ENCODE measurements at places on chromosomes 12 and 14.
A peak's percentile ranks its signal among the peaks of the same experiment; 100 is the strongest.

DNA sequence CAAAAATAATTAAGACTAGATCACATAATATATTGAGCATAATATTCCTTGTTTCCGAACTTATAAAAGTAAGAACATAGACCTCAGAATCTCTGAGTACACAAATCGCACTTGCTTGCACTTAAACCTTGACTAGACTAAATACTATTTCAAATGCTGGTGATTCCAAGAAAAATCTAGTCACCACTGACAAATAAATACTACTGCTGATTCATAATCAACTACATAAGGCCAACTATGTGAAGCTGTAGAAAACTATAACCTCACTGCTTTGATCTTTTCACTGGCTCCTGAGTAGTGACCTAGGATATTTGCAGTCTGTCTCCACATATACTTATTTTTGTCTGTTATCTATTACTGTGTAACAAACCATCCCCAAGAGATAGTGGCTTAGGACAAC, 245.4 kb downstream of the DIO2 start:
- H3K36me3 ChIP-seq, result no peaks in the 10 kb centered on the region
- H3K27me3 ChIP-seq, result no peaks in the 10 kb centered on the region
- no peak overlapping the region for H3K27ac ChIP-seq
- no peaks in the 10 kb centered on the region for H3K4me1 ChIP-seq

GRCh38 chr14:50542941-50543418, 10.6 kb upstream of the MAP4K5 start:
- peaks cover 9% of the 10 kb centered on the region for H3K4me1 ChIP-seq
- no peak for DNase-seq
- H3K36me3 ChIP-seq, result no peaks in the 10 kb centered on the region
- H3K27me3 ChIP-seq, result no peaks in the 10 kb centered on the region

GRCh38 chr14:87508333-87508732, 484.6 kb downstream of the GALC start:
- H3K4me1 ChIP-seq, result peaks cover 3% of the 10 kb centered on the region
- DNase-seq, result no peak
- no peaks in the 10 kb centered on the region for H3K27me3 ChIP-seq

- no peaks in the 10 kb centered on the region for H3K36me3 ChIP-seq
- H3K27me3 ChIP-seq, result no peaks in the 10 kb centered on the region
- no peak overlapping the region for H3K27ac ChIP-seq
- no peak overlapping the region for H3K4me3 ChIP-seq
Measured at GRCh38 chr12:123006977-123007376, 26.5 kb downstream of the ARL6IP4 start.

DNA sequence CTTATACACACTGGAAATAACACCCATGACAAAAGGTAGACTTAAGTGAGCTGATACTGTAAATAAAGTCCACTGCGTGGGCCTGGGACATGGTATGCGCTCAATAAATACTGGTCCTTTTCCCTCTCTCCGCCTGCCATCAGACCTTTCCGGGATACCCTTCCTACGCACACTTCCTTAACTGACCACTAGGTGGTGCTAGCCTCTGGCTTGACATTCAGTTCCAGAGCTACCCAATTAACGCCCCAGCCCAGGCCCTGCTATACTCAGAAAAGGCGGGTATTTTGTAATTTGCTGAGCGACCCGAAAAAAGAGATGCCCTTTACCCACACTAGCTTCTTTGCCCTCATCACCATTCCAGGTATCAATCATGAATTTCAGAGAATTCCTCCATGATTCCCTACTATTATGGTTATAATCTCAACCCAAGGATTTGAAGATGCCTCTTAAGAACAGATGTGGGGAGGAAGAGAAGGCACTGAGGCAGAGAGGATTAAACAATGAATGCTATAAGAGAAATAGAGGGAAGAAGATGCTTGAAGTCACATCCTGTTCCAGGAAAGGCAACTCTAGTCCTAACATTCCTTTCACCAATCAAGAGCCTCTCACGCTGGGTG, 3.9 kb upstream of the LRP1 start:
- peak; percentile 80 for DNase-seq
- peak overlapping the region; percentile 2 for H3K4me3 ChIP-seq
- no peaks in the 10 kb centered on the region for H3K36me3 ChIP-seq
- H3K27ac ChIP-seq, result peak overlapping the region; percentile 5
- H3K4me1 ChIP-seq, result peaks cover 17% of the 10 kb centered on the region

DNA sequence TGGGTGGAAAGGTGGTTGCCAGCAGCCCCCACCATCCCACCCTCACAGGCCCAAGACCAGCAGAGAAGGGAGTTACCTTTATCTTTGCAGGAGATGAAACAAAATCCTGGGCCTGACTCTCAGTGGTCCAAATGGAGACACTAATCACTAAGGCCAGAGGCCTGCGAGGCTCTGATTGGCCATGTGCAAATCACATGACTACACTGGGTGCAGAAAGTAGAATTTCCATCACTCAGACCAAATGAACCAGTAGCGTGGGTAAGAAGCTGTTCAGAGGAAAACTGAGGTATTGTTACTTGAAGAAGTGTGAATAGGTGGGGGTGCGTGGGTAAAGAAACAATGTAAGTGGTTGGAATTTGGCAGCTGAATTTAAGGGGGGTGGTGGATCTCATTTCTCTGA, 20.2 kb upstream of the PPP1CC start:
- H3K36me3 ChIP-seq, result no peaks in the 10 kb centered on the region
- no peak overlapping the region for H3K27ac ChIP-seq
- peaks cover 7% of the 10 kb centered on the region for H3K27me3 ChIP-seq
- no peak overlapping the region for H3K4me3 ChIP-seq

DNA sequence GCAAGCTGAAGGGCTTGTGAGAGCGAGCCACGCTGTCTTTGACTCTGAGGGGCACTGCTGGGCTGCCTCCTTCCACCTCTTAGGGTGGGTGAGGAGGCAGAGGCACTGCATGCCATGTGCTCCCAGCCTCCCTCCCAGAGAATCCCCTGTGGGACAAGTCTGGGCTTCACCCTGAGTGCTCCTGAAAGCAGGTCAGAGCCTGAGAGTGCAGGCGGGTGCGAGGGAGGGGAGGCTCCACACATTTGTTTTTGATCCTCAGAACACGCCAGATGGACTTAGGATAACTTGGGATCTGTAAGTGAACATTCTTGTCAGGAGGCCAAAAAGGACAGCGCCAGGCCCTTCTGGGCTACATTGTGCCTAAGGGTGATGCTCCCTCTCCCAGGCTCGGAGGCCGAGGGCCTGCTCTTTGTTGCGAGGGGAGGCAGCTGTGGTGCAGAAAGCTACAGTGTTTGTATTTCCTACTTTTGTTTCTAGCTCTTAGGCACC, 155.4 kb downstream of the TMX1 start:
- H3K27me3 ChIP-seq, result no peaks in the 10 kb centered on the region
- H3K4me1 ChIP-seq, result peaks cover 55% of the 10 kb centered on the region
- no peak for DNase-seq
- H3K27ac ChIP-seq, result peak overlapping the region; percentile 82
- H3K36me3 ChIP-seq, result no peaks in the 10 kb centered on the region

DNA sequence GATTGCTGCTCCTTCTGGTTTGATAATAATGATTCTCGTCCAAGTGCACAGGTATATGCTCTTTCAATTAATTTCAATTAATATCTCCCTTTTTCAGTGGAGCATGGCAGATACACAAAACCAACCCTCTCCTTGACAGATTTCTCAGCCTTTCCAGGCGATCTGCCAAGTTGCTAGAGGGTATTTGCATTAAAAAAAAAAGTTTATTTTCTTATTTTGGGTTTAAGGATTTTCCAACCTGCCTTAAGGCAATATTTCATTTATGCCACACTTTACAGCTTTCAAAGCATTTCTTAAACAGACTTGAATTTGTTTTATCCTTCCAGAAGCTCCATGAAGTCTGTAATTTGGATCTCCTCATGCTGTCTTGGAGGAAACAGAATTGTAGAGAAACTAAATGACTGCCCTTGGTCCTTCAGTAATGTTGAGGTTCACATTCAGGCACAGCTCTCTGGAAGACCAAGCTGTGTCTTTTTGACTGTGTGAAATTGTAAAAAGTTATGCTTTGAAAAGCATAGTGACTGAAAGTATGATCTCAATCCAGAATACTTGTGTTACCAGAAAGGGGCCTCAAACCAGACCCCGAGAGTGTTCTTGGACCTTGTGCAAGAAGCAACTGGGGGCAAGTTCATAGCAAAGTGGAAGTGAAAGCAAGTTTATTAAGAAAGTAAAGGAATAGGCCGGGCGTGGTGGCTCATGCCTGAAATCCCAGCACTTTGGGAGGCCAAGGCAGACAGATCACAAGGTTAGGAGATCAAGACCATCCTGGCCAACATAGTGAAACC, 2.3 kb downstream of the DGLUCY start:
- H3K4me3 ChIP-seq, result peak overlapping the region; percentile 74
- peaks cover 48% of the 10 kb centered on the region for H3K4me1 ChIP-seq
- no peak for DNase-seq
- peaks cover 27% of the 10 kb centered on the region for H3K36me3 ChIP-seq
- H3K27me3 ChIP-seq, result no peaks in the 10 kb centered on the region
- peak overlapping the region; percentile 96 for H3K27ac ChIP-seq

GRCh38 chr12:91877022-91877421, 268.6 kb downstream of the BTG1 start:
- no peak for DNase-seq
- H3K27me3 ChIP-seq, result no peaks in the 10 kb centered on the region
- H3K4me3 ChIP-seq, result no peak overlapping the region
- no peaks in the 10 kb centered on the region for H3K4me1 ChIP-seq
- no peaks in the 10 kb centered on the region for H3K36me3 ChIP-seq

- H3K36me3 ChIP-seq, result peaks cover 4% of the 10 kb centered on the region
- no peak overlapping the region for H3K27ac ChIP-seq
- H3K27me3 ChIP-seq, result peaks cover 3% of the 10 kb centered on the region
- no peak for DNase-seq
- no peaks in the 10 kb centered on the region for H3K4me1 ChIP-seq
- no peak overlapping the region for H3K4me3 ChIP-seq
Measured at GRCh38 chr14:23344481-23344880, 8.2 kb downstream of the SLC22A17 start.

- H3K27ac ChIP-seq, result no peak overlapping the region
- no peak for DNase-seq
- H3K36me3 ChIP-seq, result no peaks in the 10 kb centered on the region
- H3K27me3 ChIP-seq, result peaks cover 4% of the 10 kb centered on the region
Measured at GRCh38 chr12:94178882-94179281, 30.5 kb downstream of the PLXNC1 start.

DNA sequence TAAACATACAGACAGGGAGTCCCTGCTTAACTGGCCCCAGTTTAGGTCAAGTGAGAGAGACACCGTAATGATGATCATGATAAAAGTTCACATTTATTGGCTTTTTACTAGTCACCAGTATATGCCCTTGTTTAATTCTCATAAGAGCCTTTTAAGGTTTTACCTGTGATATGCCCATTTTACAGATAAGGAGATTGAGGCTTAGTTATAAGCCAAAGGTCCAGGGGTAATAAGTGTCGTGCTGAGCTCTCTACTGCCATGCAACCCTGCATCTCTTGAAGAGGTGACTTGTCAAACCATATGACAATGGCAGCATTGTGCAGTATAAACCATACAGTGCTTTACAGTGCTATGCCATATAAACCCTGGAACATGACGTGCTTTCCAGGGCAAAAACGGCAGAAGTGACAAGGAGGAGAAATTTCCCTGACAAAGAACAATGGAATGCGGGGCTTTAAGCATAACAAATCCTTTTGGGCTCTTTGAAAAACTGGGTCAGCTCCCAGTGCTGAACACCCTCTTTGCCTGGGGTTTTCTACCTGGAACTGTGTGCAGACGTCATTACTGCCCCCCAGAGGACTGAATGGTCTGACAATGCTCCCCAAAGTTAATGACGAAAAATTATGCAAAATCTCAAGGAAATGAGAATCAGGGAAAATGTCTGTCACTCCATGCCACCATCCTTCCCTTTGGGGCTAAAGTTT, 59.7 kb upstream of the C14orf132 start:
- H3K27ac ChIP-seq, result no peak overlapping the region
- H3K4me1 ChIP-seq, result no peaks in the 10 kb centered on the region
- H3K36me3 ChIP-seq, result no peaks in the 10 kb centered on the region

DNA sequence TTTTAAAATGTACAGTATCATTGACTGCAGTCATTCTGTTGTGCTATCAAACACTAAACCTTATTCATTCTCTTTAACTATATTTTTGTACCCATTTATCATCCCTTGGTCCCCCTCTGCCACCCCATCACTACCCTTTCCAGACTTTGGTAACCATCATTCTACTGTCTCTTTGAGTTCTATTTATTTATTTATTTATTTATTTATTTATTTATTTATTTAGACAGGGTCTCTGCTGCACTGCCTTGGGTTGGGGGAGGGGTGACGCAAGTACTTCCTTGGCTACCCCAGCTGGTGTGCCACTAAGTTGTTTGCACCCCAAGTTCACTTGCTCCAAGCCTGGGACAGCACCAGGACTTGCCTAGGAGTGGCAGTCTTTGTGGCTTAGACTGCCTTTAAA, 427.8 kb upstream of the NOVA1 start:
- H3K27ac ChIP-seq, result no peak overlapping the region
- DNase-seq, result no peak
- no peak overlapping the region for H3K4me3 ChIP-seq
- no peaks in the 10 kb centered on the region for H3K4me1 ChIP-seq
- H3K36me3 ChIP-seq, result no peaks in the 10 kb centered on the region

DNA sequence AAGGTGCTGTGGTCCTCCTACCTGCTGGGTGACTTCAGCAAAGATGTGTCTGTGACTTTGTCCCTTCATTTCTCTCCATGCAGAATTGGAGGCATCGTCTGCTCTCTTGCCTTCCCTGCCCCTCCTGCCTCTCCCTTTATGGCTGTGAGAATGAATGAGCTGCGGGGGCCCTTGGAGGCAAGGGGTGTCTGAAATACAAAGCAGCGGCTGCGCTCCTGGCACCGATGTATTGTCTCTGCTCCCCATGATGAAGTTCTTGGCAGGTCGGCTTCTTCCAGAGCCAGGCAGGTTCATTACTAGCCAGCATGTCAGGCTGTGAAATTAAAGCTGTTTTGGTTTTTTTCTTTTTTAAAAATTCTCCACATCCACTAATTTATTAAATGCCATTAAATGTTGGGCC, 194.5 kb downstream of the TSPAN9 start:
- H3K27me3 ChIP-seq, result peaks cover 17% of the 10 kb centered on the region
- DNase-seq, result no peak

GRCh38 chr12:129723260-129723659, 180.6 kb downstream of the TMEM132D start:
- no peak overlapping the region for H3K27ac ChIP-seq
- H3K27me3 ChIP-seq, result peaks cover 14% of the 10 kb centered on the region
- no peaks in the 10 kb centered on the region for H3K36me3 ChIP-seq
- H3K4me3 ChIP-seq, result no peak overlapping the region

DNA sequence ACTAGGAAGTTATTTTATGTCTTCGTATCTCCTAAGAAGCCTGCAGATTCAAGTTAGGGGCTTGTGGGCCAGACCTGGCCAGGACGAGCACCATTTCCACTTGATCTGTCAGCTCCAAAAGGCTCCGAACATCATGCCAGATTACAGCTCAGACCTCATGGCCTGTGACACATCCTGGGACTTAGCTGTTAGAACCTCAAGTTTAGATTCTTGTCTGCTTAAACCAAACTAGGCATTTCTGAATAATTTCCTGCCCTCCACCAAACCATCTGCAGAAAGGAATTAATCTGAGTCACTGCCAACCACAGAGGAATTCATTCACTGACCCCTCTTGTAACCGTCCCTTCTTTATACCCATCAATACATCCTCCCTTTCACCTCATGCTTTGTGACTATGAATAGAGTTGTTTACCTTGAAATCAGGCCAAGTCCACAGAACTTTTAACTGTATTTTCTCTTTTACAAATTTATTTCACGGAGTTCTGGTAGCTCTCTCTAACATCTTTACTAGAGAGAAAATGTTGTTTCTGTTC, 120.3 kb downstream of the FBXL14 start:
- no peak overlapping the region for H3K4me3 ChIP-seq
- peak; percentile 29 for DNase-seq
- H3K27ac ChIP-seq, result no peak overlapping the region
- H3K4me1 ChIP-seq, result peaks cover 4% of the 10 kb centered on the region
- peaks cover 32% of the 10 kb centered on the region for H3K36me3 ChIP-seq

- no peak for DNase-seq
- H3K27me3 ChIP-seq, result peaks cover 12% of the 10 kb centered on the region
- no peak overlapping the region for H3K4me3 ChIP-seq
- peak overlapping the region; percentile 41 for H3K27ac ChIP-seq
Measured at GRCh38 chr14:72559202-72559601, 334.7 kb downstream of the DPF3 start.

Measured in type B pancreatic cell (in vitro differentiated cells).